ENCODE measurements at places on chromosomes 12 and 14.

- no peak for DNase-seq
These were observed 7.5 kb upstream of the NID2 start for GRCh38 chr14:52076334-52076733.

- DNase-seq = no peak
These were observed 466.2 kb upstream of the FLRT2 start for GRCh38 chr14:85063747-85064146.

DNA sequence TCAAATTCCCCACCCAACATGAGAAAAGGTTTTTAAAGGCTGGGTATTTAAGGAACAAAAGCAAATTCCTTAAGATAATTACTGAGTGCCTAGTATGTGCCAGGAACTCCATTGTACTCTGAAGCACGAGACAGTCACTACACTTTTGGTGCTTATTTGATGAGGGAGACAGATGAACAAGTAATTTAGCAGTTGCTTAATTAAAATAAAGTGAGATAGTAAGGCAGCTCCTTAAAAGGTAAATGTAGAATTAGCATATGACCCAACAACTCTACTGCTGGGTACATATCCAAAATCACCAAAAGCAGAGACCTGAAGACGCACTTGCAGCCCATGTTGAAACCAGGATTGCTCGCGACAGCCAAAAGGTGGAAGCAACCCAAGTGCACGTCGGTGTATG, 21.3 kb downstream of the POLE start:
- DNase-seq = no peak

DNA sequence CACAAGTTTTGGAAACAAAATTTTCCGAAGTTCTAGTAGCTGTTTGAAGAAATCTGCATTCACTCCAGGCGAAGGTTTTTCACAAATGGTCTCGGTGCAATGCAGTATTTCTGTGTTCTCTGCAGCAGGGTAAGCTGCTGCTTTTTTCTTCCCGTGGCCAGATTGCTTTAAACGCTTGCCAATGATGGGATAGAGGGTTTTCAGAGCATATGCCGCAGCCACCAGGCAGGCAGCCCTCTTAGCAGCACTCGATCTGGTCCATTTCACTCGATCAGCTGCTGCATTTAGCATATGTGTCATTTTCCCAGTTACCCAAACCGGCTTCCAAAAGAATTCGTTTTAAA, 315 bp downstream of the ABCD2 start:
- no peak for DNase-seq

GRCh38 chr12:76634133-76634532, 74.6 kb upstream of the OSBPL8 start:
- DNase-seq = no peak

DNA sequence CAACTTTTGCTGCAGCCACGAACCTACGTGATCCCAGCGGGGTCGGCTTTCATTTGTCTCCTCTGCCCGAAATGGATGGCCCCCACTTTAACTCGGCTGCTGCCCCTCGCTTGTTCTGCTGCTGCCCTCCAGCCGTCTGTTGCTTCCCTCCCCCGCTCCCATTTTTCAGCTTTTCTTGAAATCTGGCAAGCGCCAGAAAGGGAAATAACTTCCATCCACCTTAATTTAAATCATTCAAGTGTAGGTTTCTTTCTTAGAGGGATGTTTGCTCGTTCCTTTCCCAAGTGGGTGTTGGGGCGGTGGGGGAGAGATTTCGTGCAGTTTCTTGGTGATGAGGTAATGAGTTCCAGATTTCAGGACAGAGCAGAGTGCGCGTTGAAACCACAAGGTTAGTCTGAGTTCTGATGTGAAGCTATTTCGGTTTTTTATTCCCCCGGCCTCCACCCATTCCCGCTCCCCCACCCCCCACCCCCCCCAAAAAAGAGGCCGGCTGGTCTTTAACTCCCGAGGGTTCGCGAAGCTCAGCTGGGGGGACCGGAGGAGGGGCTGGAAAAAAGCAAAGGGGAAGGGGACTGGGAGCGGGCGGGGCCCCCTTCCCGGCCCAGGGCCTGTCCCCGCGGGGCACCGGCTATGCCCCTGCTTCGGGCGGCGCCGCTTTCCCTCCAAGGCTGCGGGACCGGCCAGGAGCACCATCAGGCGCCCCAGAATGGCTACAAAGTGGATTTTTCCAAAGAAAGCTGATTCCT, 2.2 kb upstream of the ZFP36L1 start:
- DNase-seq = peak; percentile 67

- no peak for DNase-seq
These were observed 2.4 kb downstream of the WASHC3 start for GRCh38 chr12:102059343-102059742.

- DNase-seq = no peak
These were observed 266.5 kb downstream of the SLC15A4 start for GRCh38 chr12:128557231-128557630.

DNA sequence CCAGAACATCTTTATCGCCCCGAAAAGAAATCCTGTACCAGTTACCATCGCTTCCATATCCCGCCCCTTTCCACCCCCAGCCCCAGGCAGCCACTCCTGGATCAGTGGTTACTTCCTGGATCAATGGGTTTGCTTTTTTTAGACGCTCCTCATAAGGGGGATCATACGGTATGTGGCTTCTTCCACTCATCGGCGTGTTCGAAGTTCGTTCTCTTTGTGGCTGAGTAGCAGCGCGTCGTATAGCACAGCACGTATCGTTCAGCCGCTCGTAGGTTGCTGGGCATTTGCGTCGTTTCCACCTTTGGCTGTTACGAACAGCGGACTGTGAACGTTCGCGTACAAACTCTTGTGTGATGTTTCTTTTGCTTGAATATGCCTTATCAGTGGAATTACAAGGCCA, 1.8 kb downstream of the NOC4L start:
- DNase-seq = no peak

GRCh38 chr12:93645702-93646101, 31.5 kb upstream of the CRADD start:
- DNase-seq = no peak

DNA sequence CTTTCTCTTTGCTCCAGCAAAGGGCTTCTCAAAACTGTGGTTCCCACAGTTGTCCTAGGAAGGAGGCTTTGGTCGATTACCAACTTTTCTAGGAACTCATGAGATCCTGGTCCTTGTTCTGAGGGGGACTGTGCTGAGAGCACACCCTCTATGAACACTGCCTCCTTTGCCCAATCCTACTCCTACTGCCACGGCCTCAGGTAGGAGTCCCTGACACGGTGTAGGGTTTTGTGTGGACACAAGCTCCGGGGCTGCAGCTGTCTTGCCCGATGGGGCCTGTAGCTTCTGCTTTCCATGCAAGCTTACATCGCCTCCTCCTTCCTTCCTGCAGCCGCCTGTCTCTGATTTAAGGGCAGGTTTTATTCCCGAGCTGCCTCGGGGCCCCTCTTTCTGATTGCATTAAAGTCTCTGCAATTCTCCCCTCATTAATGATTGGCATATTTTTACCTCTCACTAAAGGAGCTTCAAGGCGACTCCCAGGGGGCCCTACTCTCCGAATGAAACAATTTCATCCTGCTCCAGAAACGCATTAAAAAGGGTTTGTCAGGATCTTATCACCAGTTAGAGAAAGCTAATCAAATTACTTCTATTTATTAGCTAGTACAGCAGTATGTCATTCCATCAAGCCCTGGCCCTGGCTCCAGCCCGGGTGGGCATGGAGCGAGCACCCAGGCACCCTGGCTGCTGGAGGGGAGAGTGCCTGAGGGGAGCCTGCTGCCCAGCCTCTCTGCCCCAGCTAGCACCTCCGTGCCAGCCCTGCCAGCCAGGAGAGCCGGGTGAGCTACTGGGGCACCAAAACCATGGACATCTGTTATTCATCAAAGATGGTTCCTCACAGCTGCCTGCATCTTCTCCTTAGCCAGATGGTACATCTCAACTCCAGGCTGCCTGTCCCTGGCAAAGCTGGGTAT, 38.0 kb upstream of the ESRRB start:
- DNase-seq = no peak

GRCh38 chr12:108478611-108479206, 36.4 kb upstream of the FICD start:
- no peak for DNase-seq
